ENCODE measurements at places on chromosomes 5 and 9. TPM values are rescaled to one million over a fixed set of nuclear protein-coding genes. Genes with fewer than 3 reads are reported as not detected.

Gene SEMA6A
- 0.50 TPM for total RNA-seq

Gene CRHBP
- 0.66 TPM for total RNA-seq

Gene SLCO4C1
- 0.04 TPM for total RNA-seq

Gene SCGB3A2
- not detected for total RNA-seq

Gene DMRT3
- total RNA-seq: not detected

Gene STK32A
- not detected for total RNA-seq

Gene DPM2
- total RNA-seq: 29.4 TPM

Gene ADCY2
- total RNA-seq: not detected

Gene SPATA31D1
- total RNA-seq: not detected

Gene OBP2B
- not detected for total RNA-seq

Gene ZNF354B
- 6.4 TPM for total RNA-seq

Gene CCL27
- 1.6 TPM for total RNA-seq

Gene FOXD4L3
- total RNA-seq: not detected

Gene DBH
- not detected for total RNA-seq

Gene RASGRF2
- 6.8 TPM for total RNA-seq

Gene SLC36A2
- not detected for total RNA-seq

Gene IFNA21
- not detected for total RNA-seq

Gene PCDHGA3
- 0.09 TPM for total RNA-seq

- no peak for ATAC-seq
Measured at GRCh38 chr9:83503866-83504265, 34.3 kb downstream of the FRMD3 start.

- ATAC-seq: peak; percentile 43
Measured at GRCh38 chr5:107149243-107150005, 521.3 kb downstream of the EFNA5 start.

- ATAC-seq: no peak
Measured at GRCh38 chr5:116453988-116454411, 120.6 kb downstream of the SEMA6A start.

DNA sequence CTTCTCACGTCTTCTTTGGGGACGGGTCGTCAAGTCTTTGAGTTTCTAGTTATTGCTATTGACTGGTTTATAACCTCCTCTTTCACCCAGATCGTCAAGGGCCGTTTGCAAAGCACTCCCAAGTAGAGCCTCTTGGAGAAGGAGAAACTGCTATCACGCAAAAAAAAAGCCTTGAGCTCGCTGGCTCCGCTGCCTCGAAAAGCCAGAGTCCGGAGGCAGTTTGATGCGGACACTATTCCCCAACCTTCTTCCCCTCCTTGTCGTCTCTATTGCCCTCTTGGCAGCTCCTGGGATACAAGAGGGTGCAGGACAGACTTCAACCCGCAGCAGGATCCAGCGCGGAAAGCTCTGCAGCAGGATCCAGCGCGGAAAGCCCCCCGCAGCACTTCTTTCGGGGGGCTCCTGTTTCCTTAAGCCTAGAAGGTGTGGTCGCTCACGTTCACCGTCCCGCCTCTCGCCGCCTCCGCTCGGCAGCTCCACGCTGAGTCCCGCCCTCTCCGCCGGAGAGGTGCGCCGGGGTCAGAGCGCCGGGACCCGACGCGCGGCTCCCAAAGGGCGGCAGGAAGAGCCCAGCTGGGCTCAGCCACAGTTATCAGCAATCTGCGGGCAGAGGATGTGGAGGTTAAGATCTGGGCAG lies at the start of gene PCDHAC1:
Gene PCDHAC1, plus strand, starts transcription at position 494 of the 637 bp plus-strand sequence. CDS start 594 bp downstream, outside the sequence.
- ATAC-seq: peak; percentile 44

- no peak for ATAC-seq
Measured at GRCh38 chr9:136104488-136104800, 9.4 kb upstream of the NACC2 start.

GRCh38 chr5:55344392-55344992 lies 36.7 kb downstream of the MTREX start:
- ATAC-seq: no peak

GRCh38 chr5:160250226-160250625 lies 20.9 kb downstream of the FABP6 start:
- ATAC-seq: no peak

DNA sequence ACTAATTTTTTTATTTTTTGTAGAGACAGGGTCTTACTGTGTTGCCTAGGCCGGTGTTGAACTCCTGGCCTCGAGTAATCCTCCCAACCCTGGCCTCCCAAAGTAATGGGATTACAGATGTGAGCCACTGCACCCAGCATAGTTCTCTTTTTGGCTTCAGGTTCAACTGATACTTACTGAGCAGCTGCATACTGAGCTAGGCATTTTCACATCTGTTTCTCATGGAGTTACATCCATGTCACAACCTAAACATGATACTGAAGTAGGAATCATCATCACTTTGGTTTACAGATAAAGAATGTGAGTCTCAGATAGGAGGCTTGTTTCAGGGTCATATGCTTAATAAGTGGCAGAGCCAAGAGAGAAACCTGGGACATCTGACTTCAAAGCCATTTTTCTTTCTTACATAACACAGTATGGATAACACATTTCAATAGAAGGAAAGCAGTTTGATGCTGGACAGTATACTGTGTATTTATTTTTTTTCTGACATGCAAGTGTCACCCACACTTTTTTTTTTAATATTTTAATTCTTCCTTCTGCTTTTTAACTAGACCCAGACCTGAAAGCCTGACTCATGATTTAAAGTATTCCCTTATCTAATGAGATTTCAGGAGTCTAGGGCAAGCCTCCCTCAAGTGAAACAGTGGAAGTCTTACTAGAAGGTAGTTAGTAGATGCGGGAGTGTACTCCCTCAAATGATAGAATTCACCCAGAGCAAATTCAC lies 90.8 kb downstream of the HACD4 start:
- peak; percentile 44 for ATAC-seq

- ATAC-seq: no peak
Measured at GRCh38 chr5:95701074-95701473, 18.3 kb upstream of the SPATA9 start.

DNA sequence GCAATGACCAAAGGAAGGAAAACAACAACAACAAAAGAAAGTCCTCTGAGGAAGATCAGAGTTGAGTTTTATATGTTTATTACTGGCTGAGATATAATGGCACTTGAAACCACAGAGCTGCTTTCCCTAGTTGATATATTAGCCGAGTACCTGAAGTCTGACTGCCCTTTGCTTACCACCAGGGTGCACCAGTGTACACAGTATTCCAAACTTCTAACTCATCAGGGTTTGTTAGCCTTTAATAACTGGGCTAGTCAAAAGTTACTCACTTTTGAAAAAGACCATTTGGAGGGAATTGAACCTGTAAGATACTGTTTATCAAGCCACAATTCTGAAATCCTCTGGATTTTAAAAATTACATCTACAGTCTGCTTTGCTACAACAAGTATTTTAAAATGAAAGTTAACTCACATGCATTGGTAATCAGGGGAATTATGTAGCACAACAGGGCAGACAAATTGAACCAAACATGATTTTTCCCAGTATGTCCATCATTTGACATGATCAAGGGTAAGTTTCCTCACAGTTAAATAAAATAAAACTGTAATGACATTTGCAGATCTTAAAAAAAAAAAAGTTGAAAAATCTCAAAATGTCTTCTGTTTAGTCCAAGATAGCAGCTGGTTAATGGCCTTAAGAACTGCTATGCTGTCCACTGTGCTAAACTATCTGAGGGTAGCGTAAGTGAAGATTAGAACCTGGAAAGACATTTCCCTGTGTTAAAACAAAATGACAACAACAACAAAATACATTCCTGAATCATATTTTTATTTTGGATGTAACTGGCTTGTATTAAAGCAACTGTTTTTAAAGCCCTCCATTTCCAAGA lies 57.3 kb upstream of the C6 start:
- peak; percentile 45 for ATAC-seq

- ATAC-seq: peak; percentile 36
Measured at GRCh38 chr5:41751867-41752266, 118.4 kb downstream of the OXCT1 start.

GRCh38 chr5:135571902-135572301 lies 6.9 kb downstream of the CXCL14 start:
- ATAC-seq: no peak

- no peak for ATAC-seq
Measured at GRCh38 chr5:4906786-4907185, 233.3 kb upstream of the ADAMTS16 start.

DNA sequence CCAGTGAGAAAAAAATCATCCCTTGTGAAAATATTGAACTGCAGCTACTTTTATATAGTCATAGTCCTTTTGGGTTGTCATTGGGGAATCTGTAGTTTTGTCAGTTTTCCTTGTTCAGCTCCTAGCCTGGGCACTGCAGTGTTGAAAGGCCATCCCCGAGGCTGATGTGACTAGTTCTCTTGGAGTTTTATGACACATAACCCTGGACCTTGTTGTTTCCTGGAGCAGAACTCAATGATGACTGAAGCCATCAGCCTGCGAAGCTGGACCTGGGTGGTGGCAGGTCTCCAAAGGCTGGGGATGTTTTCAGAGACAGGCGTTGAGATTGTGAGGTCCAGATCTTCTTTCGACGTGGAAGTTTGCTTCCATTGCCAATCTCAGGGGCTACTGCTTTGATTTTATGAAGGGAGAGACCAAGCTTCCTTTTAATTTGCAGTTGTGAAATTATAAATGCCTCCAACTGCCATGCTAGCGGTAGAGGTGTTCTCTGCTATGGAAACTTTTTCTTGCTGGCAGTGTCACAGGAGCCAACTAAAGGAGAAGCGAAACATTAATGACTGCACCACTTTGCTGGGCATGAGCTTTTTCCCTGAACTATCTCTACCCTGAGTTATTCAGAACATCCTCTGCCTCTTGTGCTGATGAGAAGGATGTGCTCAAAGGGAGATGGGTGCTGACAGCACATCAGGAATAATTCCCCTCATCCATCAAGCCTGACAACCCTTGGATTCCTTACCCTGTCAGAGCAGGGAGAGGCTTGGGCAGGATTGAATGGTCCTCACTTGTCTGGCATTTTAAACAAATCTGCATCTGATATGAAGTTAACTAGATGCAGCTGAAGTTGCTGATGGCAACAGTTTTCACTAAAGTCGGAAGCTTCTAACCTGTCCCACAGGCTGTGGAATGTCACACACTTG lies 209.6 kb downstream of the MAST4 start:
- no peak for ATAC-seq

- ATAC-seq: no peak
Measured at GRCh38 chr5:65461490-65461889, 20.2 kb downstream of the ADAMTS6 start.

GRCh38 chr5:152568016-152568415 lies 162.9 kb upstream of the NMUR2 start:
- no peak for ATAC-seq

GRCh38 chr9:37953775-37954437 lies 50.0 kb upstream of the SLC25A51 start:
- ATAC-seq: peak; percentile 90

- no peak for ATAC-seq
Measured at GRCh38 chr5:73673161-73673591, 47.2 kb downstream of the ARHGEF28 start.

GRCh38 chr9:127693143-127693542 lies 13.6 kb upstream of the CFAP157 start:
- ATAC-seq: no peak

DNA sequence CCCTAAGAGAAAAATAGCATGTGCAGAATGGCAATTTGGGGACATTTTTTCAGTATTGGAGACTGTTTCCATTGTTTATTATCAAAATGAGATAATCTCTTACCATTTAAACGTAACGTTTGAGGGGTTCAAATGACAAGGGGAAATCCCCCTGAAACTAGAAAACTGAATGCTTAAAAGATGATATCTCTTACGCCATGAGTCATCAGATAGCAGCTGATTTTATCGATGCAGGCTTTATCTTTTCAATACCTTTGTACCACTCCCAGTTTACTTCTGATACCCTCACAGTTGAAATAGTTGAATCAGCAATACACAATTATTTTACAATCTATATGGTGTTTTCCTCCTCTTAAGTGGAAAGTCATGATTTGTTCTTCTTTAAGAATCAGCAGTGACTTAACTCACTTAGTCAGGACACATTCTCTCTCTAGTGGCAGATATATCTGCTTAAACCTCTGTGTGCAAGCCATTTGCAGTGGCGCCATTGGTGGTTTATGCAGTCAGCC lies 29.2 kb downstream of the OSMR start:
- ATAC-seq: no peak

DNA sequence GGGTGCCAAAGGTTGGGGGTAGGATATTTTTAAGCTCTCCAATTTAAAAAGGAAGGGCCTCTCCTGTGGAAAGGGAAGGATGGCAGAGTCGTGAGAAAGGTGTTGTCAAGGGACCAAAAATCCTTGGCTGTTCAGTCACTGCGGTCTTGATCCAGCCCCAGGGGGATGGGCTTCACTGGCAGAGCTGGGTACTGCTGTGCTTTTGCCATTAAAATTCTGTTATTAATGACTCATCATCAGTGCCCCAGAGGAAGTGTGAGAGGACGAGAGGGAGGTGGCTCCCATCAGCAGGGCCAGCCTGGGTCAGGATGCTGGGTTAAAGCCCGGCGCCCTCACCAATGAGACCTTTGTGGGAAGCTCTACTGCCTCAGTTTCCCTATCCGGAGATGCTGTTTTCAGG lies 16.7 kb downstream of the PCDH12 start:
- ATAC-seq: no peak

DNA sequence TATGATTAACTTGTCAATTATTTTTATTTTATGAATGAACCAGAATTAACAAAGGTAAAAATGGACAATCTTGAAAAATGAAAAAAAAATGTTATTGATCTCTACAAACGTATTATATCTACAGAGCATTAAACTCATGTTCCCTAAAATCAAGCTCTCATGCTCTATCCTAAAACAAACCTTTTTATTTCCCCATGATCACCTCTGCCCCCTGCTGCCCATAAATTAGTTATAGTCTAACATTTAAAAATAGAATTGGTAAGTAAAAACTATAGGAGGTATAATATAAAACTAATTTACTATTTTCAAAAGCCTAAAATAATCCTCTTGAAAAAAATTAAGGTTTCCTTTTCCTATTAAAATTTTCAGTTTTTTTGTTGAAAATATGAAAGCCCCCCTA lies 168.0 kb upstream of the POU5F2 start:
- no peak for ATAC-seq

DNA sequence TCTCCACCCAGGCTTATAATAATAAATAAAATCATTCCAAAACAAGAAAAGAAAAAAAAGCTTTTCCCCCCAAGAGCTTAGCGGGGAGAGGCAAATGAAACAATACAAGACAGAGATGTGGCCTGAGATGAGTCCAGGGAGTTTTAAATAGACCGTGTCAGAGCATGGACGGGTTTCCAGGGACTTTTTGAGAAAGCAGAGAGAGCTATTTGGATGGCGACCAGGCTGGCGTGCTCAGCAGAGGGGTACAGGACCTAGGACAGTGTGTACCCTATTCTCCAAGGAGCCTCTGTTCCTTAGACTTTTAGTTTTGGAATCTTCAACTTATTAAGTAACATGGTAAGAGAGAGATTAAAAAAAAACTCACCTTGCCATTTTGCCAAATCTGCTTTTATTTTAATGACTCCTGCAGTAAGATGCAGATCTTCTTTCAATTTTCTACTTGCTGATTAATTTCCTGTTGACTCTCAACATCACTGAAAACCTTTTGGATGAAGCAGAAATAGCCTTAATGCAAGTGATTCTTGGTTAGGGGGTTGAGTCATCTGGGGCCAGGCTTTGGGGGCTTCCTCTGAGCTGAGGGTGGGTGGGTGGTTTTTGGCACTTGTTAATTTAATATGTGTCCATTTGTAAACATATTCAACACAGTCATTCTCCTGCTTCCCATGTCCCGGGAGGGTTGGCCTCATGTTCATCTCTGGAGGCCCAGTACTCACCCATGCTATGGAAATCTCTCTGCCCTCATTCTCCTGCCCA lies 49.6 kb upstream of the OSMR start:
- no peak for ATAC-seq

- no peak for ATAC-seq
Measured at GRCh38 chr9:38159599-38159998, 90.6 kb upstream of the SHB start.

- no peak for ATAC-seq
Measured at GRCh38 chr9:88753691-88754367, 218.9 kb downstream of the NXNL2 start.
